ENCODE measurements at places on chromosomes 11 and 22. TPM values are rescaled to one million over a fixed set of nuclear protein-coding genes. Genes with fewer than 3 reads are reported as not detected.

- peaks cover 27% of the 10 kb centered on the region for H3K36me3 ChIP-seq
- H3K4me1 ChIP-seq = no peaks in the 10 kb centered on the region
- no peak for DNase-seq
- H3K4me3 ChIP-seq = no peak overlapping the region
Observed at GRCh38 chr11:129917231-129917630, 21.9 kb upstream of the NFRKB start.

Gene CHST1
- not detected for total RNA-seq

GRCh38 chr11:57773026-57773598 lies 11.5 kb downstream of the CTNND1 start:
- no peaks in the 10 kb centered on the region for H3K36me3 ChIP-seq
- no peak for DNase-seq
- no peaks in the 10 kb centered on the region for H3K27me3 ChIP-seq
- peaks cover 3% of the 10 kb centered on the region for H3K4me1 ChIP-seq

DNA sequence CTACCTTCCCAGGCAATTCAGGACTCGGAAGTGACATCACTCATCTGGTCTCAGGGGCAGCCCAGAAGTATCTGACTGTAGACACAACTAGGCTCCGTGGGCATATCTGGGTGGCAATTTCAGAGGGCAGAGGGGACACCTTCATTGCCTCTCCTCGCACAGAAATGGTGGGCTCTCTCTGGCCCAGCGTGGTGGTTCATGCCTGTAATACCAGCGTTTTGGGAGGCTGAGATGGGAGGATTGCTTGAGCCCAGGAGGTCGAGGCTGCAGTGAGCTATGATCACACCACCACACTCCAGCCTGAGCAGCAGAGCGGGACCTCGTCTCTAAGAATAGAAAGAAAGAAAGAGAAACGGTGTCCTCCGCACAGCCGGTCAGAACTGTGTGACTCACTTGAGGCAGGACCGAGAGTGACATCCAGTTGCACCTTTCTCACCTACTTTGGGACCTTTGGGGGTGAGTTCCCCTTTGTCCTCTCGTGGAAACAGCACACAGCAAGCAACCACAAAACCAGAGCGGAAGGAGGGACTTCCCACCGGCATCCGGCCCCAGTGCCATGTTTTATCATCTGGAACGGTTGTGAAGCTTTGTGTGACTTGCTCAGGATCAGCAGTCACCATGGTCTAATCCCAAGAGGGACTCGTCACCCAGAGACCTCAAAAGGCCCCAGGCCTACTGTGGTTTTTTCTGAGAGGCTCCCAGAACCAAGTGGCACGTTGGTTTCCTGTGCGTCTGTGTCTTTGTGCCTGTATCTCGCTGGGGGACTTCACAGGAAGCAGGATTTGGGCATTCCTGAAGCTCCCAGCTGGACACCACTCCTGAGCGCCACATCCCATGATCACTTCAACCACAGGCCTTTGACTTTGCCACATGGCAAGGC lies 38.4 kb upstream of the EMID1 start:
- peaks cover 24% of the 10 kb centered on the region for H3K27me3 ChIP-seq
- DNase-seq = peak; percentile 53
- H3K36me3 ChIP-seq = no peaks in the 10 kb centered on the region
- no peak overlapping the region for H3K27ac ChIP-seq
- peaks cover 5% of the 10 kb centered on the region for H3K4me1 ChIP-seq

Gene OR6T1
- total RNA-seq = not detected

GRCh38 chr11:134958870-134959269 lies 546.8 kb upstream of the B3GAT1 start:
- DNase-seq = no peak
- H3K27me3 ChIP-seq = peaks cover 15% of the 10 kb centered on the region
- no peaks in the 10 kb centered on the region for H3K36me3 ChIP-seq
- H3K4me1 ChIP-seq = no peaks in the 10 kb centered on the region

- H3K27me3 ChIP-seq = peaks cover 6% of the 10 kb centered on the region
- no peak overlapping the region for H3K27ac ChIP-seq
- no peaks in the 10 kb centered on the region for H3K36me3 ChIP-seq
- no peak overlapping the region for H3K4me3 ChIP-seq
- H3K4me1 ChIP-seq = peaks cover 7% of the 10 kb centered on the region
Observed at GRCh38 chr22:40714499-40715337, 35.4 kb downstream of the MCHR1 start.

Gene ACCS
- 27.5 TPM for total RNA-seq

DNA sequence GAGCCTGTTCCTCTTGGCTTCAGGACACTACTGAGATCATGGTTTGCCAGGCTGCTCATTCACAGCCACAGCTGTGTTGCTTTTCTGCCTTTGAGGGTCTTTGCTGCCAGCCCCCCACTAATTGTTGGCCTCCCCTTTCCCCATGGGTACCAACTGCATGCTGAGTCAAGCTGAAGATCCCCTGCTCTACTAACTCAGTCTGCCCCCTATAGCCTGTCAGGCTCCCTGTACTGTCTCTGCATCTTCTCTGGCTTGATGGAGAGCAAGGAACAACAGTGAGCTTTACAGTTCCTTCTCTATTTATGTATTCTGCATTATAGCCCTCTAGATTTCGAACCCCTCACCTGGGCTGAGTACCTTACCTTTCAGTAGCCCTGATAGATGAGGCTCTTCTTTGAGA lies 257.6 kb upstream of the CADM1 start:
- H3K4me1 ChIP-seq = no peaks in the 10 kb centered on the region
- no peak overlapping the region for H3K27ac ChIP-seq
- H3K36me3 ChIP-seq = no peaks in the 10 kb centered on the region
- H3K27me3 ChIP-seq = peaks cover 35% of the 10 kb centered on the region

GRCh38 chr11:94472916-94473799 lies 20.5 kb downstream of the MRE11 start:
- no peak overlapping the region for H3K4me3 ChIP-seq
- no peaks in the 10 kb centered on the region for H3K27me3 ChIP-seq
- no peaks in the 10 kb centered on the region for H3K36me3 ChIP-seq
- peak overlapping the region; percentile 15 for H3K27ac ChIP-seq

Gene ASPHD2
- 2.9 TPM for total RNA-seq
